Activated T-helper 1 cell treated with anti-CD3 and anti-CD28 coated beads, Interleukin-12 subunit alpha, Interleukin-12 subunit beta, Interleukin-2, Interleukin-4 antibody, amounts not matched to agents 30 ng/mL and 10 ng/mL and 1 ng/mL, durations not matched to agents 14 hours and 24 hours and 36 hours (primary cell): ENCODE measurements at places on chromosomes 3 and 15. TPM values are rescaled to one million over a fixed set of nuclear protein-coding genes. Genes with fewer than 3 reads are reported as not detected.

MYO5C gene
- 0.29 and 0.54 TPM in 2 replicates for total RNA-seq

GABRR3 gene
- not detected in 2 replicates for total RNA-seq

DNA sequence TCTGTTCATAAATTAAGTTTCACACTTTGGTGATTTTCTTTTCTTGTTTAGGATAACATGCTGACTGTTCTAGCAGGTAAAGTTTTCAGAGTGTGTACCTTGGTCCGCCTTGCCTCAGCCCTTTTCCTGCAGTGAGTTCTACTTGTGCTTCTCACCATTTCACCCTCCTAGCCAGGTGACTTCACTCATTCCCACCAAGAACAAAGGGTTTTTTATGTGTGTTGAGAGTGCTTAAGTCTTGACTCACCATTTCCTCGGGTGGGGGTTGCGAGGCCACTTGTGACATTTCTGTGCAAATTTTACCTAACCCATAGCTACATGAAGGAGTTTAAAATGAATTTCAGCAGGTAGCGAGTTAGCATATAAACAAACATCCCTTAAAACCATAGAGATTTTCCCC is 81.4 kb downstream of the C3orf38 start:
- H3K27me3 ChIP-seq = no peaks in the 10 kb centered on the region
- H3K4me1 ChIP-seq = no peaks in the 10 kb centered on the region
- no peak for DNase-seq

- H3K27me3 ChIP-seq = peaks cover 4% of the 10 kb centered on the region
- no peaks in the 10 kb centered on the region for H3K36me3 ChIP-seq
- H3K4me3 ChIP-seq = no peak overlapping the region
- no peaks in the 10 kb centered on the region for H3K4me1 ChIP-seq
- no peak for DNase-seq
These were observed 21.0 kb upstream of the DPH6 start for GRCh38 chr15:35566991-35567390.

DNA sequence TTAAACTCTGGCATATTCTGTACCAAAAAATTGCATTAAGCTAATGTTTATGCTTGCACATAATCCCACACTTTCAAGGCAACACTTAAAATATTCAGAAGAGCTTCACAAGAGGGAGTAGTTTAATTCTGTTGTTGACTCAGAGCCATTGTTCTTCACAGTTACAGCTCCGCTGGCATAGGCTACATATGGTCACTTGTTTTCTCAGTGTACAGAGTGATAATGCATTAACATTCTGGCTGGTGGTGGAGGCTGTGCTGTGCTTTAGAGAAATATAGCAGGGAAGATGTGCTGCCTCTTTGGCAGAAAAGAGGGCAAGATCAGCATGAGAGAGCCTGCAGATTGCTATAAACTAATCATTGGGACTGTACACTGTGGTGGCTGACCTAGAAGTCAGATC is 13.3 kb downstream of the NLGN1 start:
- H3K36me3 ChIP-seq = no peaks in the 10 kb centered on the region
- H3K4me3 ChIP-seq = no peak overlapping the region
- H3K4me1 ChIP-seq = no peaks in the 10 kb centered on the region
- no peaks in the 10 kb centered on the region for H3K27me3 ChIP-seq
- no peak overlapping the region for H3K27ac ChIP-seq
- no peak for DNase-seq
